ENCODE measurements at places on chromosomes 7 and 10.

DNA sequence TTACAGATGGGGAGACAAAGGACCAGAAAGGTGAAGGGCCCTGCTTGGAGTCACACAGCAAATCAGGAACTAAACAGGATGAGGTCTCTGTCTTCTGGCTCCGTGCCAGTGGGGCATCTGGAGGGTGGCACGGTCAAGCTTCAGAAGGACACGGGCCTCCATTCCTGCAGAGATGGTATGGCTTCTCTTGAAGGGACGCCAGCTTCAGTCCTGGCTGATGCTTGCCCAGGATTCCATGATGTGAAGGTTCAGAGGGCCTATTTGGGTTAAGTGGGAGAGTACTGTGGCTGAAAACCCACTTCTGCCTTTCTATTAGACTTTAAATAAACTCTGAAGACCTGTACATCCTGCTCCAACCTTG, 6.1 kb downstream of the RAMP3 start:
- DNase-seq, result no peak

DNA sequence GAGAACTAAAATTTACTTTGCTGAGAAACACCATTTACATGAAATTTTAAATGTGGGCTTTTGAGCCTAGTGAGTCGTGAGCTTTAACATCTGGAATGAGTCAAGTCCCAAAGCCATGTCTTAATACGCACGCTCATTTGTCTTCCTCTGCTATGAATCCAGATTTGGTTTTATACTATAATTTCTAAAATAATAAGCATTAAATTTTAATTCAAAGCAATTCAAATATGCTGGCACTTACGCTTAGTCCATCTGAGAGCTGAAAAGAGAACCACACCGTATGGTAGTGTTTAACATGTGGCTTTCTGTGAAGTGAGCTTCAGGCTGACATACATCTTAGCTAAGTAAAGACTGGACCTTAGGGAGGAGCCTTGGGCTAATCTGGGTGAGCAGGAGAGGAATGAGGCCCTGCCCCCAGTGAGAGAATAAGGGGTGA, 52.2 kb downstream of the CUBN start:
- DNase-seq, result no peak

GRCh38 chr10:27660711-27661110, 84.9 kb downstream of the MKX start:
- DNase-seq, result no peak

DNA sequence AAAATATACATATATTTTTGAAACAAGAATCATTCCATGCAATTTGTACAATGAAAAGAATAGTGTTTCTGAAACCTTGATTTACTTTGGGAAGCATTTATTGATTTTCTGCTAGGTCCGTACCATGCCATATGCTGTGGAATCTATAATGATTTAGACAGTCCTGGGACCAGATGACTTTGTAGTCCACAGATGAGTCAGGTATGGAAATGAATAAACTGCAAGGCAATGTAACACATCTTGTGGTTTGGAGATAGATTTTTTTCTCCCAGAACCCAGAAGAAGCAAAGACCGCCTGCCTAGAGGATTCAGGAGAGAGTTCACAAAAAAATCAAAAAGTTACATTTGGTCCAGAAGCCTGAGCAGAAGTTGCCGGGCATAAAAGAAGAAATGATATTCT, 190.4 kb downstream of the GPR37 start:
- DNase-seq, result no peak

- no peak for DNase-seq
These were observed 23.5 kb downstream of the FBXW4 start for GRCh38 chr10:101671453-101671852.

DNA sequence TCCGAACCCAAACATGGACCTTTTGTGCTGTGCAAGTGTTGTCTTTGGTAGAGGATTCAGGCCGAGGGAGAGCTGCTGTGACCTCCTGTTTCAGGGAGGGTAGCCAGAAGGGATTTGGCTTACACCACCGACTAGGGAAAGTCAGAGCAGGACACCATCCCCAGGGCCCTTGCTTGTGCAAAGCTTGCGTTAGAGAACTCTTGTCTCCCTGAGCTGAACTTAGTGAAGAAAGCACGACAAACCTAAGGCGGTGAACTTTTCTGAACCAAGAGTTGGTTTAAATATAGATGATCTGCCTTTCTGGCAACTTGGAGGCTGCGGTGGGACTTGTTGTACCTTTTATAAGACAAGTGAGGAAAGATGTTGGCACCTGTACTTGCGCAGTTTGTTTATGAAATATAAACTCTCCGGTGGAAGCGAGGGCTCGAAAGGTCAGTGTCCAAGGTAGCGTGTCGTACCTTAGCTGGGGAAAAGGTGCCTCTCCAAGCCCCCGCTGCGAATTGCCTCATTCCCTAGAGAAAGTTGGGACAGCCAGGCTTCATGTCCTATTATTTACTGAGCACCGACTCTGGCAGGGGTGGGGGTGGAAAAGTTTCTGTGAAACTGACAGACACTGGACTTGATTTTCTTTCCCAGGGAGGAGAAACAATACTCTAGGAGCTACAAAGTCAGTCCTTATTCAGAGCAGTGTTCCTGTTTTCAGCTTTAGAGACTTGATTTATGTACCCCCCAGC, 31.6 kb downstream of the WBP1L start:
- no peak for DNase-seq

GRCh38 chr7:68730194-68730593, 868.1 kb upstream of the AUTS2 start:
- peak; percentile 35 for DNase-seq

GRCh38 chr10:47206449-47207280, 93.3 kb upstream of the GDF10 start:
- no peak for DNase-seq

- no peak for DNase-seq
These were observed 170.4 kb downstream of the EGFR start for GRCh38 chr7:55189146-55189766.

DNA sequence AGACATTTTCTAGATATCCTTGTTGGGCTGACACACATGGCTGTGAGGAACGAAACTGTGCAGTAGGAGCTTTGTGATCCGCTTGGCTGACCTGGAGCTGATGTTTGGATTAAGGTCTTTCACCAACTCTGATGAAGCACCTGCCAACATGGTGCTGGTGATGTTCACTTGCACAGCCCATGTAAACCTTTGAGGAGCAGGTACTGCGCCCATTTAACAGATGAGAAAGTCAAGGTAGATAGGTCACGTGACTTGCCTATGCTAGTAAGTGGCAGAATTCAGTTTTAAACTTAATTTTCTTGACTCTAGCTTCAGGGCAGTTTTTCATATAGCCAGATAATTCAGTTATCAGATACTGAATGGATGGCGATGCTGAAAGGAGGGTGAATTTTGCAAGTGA, 351.9 kb downstream of the RPS24 start:
- no peak for DNase-seq

- DNase-seq, result no peak
These were observed 490.9 kb downstream of the ZWINT start for GRCh38 chr10:55870186-55870585.

DNA sequence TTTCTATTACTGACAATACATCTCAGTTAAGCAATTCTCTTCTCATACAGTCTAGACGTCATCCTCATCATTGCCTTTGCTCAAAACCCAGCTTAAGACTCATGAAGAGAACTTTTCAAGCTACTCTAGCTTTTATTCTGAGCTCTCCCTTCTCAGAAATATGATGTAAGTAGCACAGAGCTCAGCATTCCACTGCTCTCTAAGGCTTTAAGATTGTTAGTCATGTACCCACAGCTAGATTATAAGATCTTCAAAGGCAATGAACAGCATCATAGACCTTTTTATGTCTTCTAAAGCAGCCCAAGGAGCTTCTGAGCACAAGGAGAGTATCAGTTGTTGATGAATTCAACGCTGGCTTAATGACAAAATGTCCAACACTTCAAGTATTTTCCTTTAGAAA, 119.3 kb downstream of the NRP1 start:
- no peak for DNase-seq

DNA sequence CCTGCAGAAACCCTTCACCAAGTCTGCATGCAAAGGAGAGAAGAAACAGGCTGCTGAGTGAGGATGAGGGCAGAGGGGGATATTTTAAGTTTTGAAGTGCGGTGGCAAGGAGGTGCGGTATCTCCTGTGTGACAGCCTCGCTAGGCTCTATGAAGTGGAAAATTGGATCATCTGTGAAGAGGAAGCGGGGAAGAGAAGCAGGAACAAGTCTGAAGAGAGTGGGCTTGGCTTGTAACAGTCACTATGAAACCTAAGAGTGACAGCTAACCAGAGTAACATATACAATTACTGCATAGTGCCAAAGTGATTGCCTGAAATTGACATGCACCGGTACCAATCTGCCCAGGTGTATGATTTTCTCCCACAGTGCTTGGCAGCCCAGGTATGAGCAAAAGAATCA, 287.5 kb upstream of the KLF14 start:
- DNase-seq, result no peak

DNA sequence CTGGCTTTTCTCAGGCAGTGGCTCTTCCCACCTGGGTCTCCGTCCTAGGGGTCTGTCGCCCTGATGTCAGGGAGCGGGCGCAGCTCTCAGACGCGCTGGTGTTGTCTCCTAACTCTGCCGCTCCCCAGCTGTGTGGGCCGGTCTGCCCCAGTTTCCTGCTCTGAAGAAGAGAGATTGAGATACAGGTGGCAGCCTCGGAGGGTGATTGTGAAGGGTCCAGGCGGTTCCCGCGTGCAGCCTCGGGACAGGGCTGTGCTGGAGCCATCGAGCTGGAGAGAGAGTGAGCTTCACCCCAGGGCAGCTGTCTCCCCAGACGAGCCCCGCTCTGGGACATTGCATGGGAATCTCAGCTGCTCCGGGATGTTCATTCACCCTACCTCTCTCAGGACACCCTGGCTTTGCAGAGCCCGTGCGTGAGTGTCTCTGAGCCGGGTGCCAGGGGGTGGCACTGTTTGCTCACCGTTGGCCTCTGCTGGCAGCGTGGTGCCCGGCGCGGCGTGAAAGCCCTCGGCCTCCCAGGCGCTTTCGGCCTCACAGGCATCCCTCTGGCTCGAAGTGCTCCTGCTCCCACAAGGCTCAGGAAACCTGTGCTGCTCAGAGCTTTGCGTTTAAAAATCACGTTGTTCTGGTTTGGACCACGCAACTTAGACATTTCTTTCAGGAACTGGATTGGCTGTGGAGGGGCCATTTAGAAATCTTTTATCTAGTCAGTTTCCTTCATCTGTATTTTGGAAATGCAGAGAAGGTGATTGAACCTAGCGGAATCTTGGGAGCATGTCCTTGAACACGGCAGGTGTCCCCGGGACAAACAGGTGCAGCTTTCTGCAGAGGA, 33.8 kb upstream of the ZFAND2A start:
- DNase-seq, result peak; percentile 66

DNA sequence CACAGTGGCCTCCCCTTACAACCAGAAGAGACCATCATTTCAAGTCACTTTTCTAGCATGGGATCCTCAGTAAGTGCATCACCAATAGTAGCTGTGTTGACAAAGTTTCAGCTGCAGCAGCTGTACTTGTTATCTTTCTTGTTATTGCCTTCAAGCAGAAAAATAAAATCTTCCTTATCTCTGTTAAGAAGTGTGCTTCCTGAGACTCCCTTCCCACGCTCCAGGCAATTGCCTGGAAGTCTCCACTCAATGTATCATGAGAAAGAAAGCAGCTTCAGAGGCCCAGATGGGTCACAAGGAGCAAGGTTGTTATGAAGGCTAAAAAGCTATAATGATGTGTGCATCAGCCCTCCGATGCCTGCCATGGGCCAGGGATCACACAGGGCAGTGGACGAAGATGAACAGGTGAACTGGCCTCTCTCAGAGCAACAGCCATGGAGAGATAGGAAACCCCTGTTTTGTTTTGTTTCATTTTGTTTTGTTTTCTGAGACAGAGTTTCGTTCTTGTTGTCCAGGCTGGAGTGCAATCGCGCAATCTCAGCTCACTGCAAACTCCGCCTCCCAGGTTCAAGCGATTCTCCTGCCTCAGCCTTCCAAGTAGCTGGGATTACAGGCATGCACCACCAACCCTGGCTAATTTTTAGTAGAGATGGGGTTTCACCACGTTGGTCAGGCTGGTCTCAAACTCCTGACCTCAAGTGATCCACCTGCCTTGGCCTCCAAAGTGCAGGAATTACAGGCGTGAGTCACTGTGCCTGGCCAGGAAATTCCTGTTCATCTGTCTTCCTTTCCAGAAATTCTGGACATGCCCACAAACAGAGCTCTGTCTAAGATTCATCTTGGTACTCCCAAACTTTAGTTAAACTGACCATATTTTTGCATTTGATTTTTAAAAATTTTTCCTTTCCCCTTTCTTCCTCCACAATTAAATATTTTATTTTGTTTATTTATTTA, 340.5 kb downstream of the TNS3 start:
- no peak for DNase-seq

GRCh38 chr7:35723011-35723410, 28.1 kb upstream of the HERPUD2 start:
- DNase-seq, result no peak

DNA sequence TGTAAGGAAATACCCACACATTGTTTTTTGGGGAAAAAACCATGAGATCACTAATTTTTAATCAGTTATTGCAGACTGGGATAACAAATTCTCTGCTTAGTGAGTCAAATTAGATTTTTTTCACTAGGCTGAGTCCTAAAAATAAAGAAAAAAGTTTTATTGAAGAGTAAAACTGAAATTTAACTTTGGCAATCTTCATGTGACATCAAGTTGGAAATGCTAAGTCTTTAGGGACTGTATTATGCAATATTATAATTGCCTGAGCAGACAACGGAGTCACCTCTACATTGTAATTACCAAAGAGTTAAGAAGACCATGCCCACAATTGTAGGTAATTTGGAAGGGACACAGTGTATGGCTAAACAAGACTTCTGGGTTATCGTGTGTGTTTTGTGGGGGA, 2.2 kb upstream of the CLEC5A start:
- no peak for DNase-seq

DNA sequence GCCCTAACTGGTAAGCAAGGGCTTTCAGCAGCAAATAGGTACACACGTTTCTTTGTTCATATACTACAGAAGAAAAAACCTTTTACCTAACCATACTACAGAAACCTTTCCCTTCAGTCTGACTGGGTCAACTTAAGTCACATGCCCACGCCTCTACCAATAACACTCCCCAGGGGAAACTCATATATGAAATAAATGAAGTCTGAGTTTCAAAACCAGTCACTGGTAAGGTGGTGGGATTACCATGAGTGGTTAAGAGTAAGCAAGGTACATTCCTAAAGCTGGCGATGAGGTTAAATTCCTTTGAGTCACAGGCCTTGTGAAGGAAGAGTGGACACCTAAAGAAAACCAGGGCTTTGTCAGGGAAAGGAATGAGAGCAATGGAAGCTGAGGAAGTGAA, 21.4 kb upstream of the KIF20B start:
- DNase-seq, result no peak

- DNase-seq, result no peak
These were observed 50.6 kb downstream of the CHST15 start for GRCh38 chr10:124042656-124043309.

- DNase-seq, result no peak
These were observed 163.5 kb downstream of the SDHAF3 start for GRCh38 chr7:97280950-97281349.

DNA sequence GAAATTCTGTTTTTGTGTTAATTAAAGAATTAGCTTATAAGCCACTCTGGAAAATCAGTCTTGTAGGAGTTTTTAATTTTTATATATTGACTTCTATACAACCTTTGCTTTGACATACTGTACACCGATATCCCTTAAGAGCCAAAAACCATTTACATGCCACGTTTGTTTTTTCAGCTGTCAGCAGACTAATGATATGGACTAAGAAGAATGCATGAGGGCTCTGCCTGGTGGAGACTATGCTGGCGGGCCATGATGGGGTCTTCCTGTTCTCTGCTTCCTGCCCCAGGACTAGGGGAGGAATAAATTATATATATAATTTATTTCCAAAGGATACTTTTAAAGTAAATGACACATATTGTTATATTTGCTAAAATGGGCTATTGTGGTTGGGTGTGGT, 96.3 kb downstream of the CDK14 start:
- DNase-seq, result no peak

GRCh38 chr10:59812519-59813122, 59.4 kb upstream of the MRLN start:
- DNase-seq, result no peak

GRCh38 chr7:77752016-77752415, 46.2 kb downstream of the TMEM60 start:
- no peak for DNase-seq

Measured in NCI-H1105 (cell line).